ENCODE measurements at places on chromosomes 5 and 9.

GRCh38 chr5:53041071-53041692 is 52.0 kb downstream of the ITGA2 start:
- DNase-seq = no peak

DNA sequence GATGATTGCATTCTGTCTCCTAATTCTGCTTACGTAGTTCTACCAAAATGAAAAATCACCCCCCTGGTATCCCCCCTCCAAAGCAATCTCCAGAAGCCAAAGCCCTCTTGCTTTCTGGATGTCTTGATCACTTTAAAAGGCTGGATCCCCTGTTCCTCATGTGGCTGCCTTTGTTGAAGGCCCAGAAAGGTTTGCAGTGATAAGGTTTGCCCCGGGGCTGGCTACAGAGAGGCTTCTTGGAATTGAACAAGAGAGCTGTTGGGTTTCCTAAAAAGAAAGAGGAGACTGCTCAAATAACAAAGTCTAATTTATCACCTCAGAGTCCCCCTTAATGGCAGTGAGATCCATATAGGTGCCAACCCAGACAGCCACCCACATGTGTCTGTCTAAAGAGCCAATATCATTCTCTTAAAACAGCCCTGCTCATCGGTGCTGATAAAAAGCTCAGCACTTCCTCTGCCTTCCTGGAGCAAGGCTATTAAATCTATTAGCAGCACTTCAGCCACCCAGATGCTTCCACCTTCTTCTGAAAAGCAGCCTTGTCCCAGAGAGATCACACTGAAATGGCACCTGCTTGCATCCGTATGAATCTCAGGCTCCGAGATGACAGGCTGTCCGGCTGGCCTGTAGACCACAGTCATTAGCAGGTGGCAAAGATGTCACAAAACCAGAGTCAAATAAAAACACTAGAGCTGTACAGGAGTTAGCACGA is 70.9 kb downstream of the TEX10 start:
- DNase-seq = no peak

DNA sequence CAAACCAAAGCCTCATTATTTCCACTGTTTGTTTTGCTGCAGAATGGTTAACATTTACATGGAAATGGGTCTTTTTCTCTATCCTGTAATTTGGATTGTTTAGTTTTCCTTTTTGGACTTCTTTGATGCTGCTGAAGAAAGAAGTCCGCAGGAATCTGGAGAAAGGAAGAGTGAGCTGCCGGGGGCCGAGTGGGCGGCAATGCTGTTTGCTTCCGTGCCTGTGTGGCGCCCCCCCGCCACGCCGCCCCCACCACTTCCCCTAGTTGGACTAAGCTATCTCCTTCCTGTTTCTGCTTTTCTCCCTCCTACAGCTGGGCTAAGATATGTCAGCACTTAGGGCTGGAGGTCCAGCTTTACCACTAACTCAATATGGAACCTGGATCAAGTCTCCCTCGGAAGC is 39.7 kb downstream of the ACTL7B start:
- no peak for DNase-seq

GRCh38 chr9:12903316-12903715 is 128.5 kb downstream of the LURAP1L start:
- DNase-seq = no peak

GRCh38 chr9:14316602-14317300 is 2.8 kb upstream of the NFIB start:
- DNase-seq = no peak

DNA sequence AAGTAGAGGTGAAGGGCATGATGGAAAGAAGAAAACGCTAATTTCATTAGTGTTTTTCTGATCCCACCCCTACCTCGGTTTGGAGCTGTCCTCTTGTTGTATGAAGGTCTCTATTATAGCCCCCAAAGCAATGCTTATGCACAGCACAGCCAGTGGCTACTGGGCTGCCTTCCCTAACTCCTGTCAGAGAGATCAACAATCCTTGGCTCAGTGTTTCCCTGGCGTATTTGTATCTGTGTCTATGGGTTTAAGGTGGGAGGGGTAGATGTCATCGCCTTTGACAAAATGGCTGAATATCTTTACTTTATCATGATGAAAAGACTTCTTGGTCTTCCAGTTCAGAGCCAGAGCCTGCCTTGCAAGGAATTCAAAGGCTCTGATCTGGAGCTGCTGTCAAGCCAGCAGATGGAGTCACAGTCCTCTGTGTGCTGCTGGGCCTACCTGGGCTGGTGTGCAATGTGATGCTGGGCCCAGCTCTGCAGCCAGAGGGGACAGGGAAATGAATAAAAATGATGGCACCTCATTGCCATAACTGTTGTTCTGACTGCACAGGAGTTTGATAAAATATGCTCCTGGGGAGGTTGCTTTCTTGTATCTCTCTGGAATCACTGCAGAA is 20.1 kb upstream of the HSPA9 start:
- DNase-seq = no peak

- DNase-seq = peak; percentile 73
Measured at GRCh38 chr5:135139381-135140134, 105.5 kb upstream of the PITX1 start.

- no peak for DNase-seq
Measured at GRCh38 chr5:75059912-75060545, 7.7 kb upstream of the GCNT4 start.

DNA sequence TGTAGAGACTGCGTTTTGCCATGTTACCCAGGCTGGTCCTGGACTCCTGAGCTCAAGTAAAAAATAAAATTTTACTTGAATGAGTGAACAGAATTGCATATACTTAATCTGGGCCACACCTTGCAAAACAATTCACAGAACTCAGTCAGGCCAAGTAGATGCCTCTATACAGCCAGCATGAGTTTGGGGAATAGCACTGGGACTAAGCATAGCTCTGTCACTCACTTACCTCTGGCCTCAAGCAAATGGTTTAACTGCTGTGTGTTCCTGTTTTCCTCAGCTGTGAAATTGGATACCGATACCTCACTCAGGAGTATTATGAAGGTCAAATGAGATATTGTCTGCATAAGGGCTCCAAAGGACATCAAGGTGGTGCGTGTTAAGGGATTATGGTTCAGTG is 10.9 kb upstream of the FRMPD1 start:
- no peak for DNase-seq

DNA sequence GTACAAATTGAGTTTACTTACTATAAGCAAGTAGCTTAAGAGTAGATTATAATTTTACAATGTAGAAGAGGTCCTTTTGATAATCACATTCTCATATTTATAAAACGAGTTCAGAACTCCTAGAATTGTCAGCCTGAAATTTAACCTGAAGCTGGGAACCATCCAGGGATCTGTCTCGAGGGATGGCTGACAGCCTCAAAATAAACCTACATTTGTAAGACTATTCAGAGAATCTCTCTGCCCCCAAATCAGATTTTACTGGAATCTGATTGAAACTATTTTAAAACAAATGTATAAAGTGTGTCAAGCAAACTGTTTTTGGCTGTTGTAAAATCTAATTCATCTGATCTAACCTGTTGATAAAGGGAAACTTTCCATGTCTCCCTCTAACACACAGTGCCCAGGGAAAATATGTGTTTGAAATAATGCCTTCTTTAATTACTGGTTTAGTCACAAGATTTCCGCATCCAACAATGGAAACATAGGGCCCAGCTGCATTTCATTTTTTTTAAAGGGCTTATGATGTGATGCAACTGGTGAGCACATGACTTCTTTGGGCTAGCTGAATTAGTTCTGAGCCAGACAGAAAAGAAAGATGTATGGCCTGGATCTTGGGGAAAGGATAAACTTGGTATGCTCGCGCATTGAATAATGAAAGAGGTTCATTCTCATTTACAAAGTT is 30.3 kb downstream of the SLC25A46 start:
- no peak for DNase-seq

- DNase-seq = no peak
Measured at GRCh38 chr9:99361817-99362216, 139.7 kb downstream of the SEC61B start.

- DNase-seq = no peak
Measured at GRCh38 chr9:124562328-124562727, 55.1 kb upstream of the NR5A1 start.

- DNase-seq = no peak
Measured at GRCh38 chr9:81804306-81804705, 115.0 kb upstream of the TLE1 start.

GRCh38 chr9:794386-794785 is 47.1 kb upstream of the DMRT1 start:
- DNase-seq = no peak

GRCh38 chr9:128218172-128218517 is 15.0 kb downstream of the DNM1 start:
- DNase-seq = no peak

DNA sequence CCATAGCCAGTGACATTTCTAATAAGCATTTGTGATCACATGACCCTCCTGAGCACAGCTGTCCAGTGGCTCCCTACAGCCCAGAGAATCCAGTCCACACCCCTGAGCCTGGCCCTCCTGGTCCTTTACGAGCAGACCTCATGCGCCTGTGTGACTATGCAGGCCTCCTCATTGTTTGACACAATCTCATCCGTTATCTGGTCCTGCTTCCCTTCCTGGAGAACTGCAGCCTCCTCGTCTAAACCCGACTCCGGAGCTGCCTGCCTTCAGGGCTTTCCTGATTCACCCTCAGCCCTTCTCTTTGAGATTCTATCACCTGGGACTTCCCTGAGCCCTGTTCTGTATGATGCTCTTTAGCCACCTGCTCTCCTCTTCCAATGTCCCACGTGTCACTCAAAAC is 79.7 kb downstream of the GPR21 start:
- no peak for DNase-seq

- no peak for DNase-seq
Measured at GRCh38 chr5:33523208-33523771, 82.5 kb downstream of the TARS1 start.

GRCh38 chr9:93052791-93053540 is 5.5 kb upstream of the SUSD3 start:
- no peak for DNase-seq

DNA sequence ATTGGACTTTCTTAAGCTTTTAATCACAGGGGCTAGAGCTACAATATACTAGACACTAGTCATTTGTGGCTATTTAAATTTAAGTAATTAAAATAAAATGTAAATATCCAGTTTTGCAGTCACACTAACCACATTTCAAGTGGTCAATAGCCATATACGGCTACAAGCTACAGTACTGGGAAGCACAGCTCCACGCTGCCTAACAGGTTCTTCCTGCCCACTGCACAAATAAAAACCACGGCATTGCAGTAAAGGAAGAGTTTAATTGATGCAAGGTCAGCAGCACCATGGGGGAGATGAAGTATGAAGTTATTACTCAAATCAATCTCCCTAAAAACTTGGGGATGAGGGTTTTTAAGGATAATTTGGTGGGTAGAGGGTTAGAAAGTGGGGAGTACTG is 134.1 kb downstream of the LURAP1L start:
- DNase-seq = no peak

DNA sequence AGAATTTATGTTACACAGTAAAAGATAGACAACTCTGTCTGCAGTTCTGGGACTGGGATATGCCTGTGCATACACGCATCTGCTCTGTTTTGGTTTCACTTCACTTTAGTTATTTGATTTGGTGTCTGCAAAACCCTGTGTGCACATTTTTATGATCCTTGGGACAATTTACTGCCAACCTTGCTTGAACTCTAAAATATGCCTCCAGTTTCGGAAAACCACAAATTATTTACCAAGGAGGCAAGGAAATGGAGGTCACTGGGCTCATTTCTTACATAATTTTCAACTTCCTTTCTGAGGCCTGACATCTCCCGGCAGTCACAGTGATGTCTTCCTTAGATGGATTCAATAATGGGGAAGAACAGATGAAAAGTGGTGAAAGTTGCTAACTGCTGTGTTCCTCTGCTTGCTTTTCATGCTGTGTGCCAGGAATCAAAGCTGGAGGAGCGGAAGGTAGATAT is 61.2 kb upstream of the TAF11L2 start:
- DNase-seq = no peak

- DNase-seq = no peak
Measured at GRCh38 chr5:143248822-143249579, 154.5 kb downstream of the NR3C1 start.

DNA sequence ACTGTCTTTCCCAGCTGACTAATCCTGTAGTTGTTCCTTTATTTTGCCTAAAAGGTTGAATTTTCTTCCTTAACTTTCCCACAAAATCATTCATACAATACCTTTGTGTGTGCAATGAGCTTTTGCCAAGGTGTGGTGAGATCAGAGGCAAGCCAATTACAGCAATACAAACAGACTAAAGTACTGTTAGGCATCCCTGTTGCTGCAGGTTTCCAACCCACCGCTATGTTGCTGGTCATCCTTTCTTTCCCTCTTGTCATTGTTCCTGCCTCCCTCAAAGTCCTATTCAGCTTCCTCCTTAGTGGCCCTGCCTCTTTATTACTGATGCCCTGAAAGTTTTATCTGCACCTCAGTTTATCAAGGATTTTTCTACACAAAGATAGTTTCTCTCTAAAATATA is 22.1 kb downstream of the ITGA2 start:
- DNase-seq = no peak

DNA sequence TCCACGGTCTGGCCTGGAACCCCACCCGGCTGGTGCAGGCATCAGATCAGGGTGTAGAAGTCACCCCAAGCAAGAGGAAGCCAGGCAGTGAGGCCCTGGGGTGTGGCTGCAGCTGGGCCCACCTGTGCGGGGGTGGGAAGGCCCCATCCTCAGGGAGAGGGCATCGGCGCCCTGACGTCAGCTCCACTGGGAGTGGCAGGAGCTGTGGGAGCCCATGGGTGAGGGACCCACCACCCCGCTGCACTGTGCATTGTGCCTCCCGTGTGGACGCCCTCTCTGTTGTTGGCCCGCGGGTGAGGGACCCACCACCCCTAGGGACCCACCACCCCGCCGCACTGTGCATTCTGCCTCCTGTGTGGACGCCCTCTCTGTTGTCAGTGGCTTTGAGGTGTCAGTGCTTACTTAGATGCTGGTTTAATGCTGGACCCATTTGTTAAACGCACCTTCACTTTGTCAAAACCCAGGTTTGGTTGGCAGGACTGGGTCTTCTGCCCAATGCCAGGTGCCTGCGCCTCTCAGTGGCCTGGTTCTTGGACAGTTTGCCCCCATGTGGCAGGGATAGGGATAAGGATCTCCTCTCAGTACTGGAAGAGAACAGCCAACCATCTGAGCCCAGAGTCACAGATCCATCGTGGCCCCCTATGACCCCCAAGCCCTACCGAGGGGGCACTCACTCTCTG is 6.9 kb upstream of the EXOC3 start:
- no peak for DNase-seq

- DNase-seq = no peak
Measured at GRCh38 chr5:166505544-166505943, 1785.9 kb upstream of the WWC1 start.

- no peak for DNase-seq
Measured at GRCh38 chr9:88694625-88695024, 159.6 kb downstream of the NXNL2 start.

GRCh38 chr9:86529496-86530275 is 175.5 kb upstream of the TUT7 start:
- no peak for DNase-seq
